NCI-H774 (cell line): ENCODE measurements at places on chromosomes 2 and 18.
A peak's percentile ranks its signal among the peaks of the same experiment; 100 is the strongest.

DNA sequence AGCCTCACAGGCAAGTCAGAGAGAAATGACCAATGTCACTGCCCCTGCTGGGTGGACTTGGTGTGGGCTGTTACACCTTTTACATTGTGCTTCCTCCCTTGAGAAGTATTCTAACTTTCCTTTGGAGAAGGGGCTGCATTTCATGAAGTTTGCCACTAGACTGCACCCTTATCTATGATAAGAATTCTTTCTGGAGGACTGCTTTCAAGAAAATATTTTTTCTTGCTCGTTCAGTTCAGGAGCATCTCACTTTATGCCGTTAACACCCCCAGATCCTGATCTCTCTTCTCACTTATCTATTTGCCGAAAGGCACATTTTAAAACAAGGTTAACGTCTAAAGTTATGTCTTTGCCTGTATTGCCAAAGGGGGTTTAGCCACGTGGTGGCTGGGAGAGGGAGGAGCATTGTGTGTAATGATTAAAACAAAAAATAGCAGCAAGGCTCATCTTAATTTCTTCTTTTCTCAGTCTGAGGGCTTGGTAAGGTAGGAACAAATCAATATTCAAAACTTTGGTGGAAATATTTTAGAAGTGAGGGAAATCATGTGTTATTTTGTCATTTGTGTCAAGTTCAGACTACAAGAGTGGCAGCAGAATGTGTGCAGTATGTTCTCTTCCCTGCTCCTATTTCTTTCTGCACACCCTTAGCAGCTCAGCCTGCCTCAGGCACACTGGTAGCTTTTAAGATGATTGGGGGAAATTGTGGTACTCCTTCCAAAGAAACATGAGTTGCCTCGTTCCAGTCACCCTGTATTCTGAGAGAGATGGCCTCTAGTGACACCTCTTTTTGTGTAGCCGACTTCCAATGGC lies 1.6 kb upstream of the IGFBP5 start:
- no peak for DNase-seq

- DNase-seq = peak; percentile 24
Measured at GRCh38 chr2:95305380-95306061, 8.4 kb downstream of the KCNIP3 start.

GRCh38 chr2:239152916-239153305 lies 247.9 kb downstream of the HDAC4 start:
- DNase-seq = no peak

- peak; percentile 69 for DNase-seq
Measured at GRCh38 chr2:176178038-176178756, 10.3 kb upstream of the HOXD1 start.

DNA sequence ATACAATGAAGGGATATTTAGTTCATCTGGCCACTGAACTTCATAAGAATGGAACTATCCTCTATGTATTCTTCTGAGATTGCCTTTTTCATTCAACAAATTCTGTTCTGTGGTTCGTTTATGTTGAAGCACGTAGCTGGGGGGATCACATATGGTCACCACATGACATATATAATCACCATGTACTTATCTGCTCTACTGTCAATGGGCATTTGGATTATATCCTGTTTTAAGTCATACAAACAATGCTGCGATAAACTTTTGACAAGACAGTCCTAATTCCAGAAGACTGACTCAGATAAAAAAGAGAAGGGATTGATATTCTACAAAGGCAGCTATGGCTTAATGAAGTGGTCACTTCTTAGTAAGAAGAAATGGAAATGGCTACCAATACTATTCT lies 116.0 kb upstream of the CCDC195 start:
- no peak for DNase-seq

- DNase-seq = no peak
Measured at GRCh38 chr18:55354795-55355194, 233.2 kb downstream of the TCF4 start.

- DNase-seq = no peak
Measured at GRCh38 chr2:193505620-193506019, 1310.9 kb upstream of the TMEFF2 start.

- DNase-seq = no peak
Measured at GRCh38 chr2:28326469-28326805, 66.2 kb upstream of the FOSL2 start.

GRCh38 chr2:65353927-65354326 lies 78.5 kb downstream of the SPRED2 start:
- DNase-seq = no peak

DNA sequence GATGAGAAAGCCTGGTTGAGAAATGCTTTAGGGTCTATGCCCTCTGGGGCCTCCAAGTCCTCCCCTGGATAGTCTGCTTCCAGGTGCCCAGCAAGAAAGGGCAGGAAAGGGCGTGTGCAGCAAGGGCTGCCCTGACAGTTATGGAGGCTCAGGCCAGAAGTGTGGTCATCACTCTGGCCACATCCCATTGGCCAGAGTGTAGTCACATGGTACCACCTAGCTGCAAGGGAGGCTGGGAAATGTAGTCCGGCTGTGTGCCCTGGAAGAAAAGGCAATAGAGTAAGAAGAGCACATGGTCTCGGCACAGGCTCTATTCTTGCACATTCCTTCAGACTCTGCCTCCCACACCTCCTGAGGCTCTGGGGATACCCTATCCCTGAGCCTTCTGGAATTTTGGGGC lies 35.7 kb downstream of the ODC1 start:
- DNase-seq = no peak

- no peak for DNase-seq
Measured at GRCh38 chr2:170651624-170652325, 63.4 kb upstream of the SP5 start.

GRCh38 chr2:101230541-101231001 lies 22.1 kb upstream of the CNOT11 start:
- DNase-seq = no peak

DNA sequence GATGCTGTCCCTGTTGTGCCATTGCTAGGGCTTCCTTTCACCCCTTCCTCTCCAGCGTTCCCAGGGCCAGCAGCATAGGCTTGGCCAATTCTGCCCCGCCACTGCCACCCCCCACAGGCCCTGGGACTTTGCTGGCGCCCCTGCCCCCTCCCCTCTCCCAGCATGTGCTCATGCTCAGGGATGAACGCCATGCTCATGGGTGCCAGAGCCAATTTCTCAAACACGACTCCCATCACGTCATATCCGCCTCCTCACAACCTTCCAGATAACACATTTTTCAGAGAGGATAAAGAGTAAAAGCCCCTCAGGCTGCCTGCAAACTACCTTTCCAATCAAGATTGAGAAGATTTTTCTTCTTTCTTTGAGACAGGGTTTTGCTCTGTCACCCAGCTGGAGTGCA lies 48.6 kb downstream of the DNMT3A start:
- no peak for DNase-seq

- DNase-seq = no peak
Measured at GRCh38 chr2:85324639-85325465, 2.9 kb downstream of the TGOLN2 start.

DNA sequence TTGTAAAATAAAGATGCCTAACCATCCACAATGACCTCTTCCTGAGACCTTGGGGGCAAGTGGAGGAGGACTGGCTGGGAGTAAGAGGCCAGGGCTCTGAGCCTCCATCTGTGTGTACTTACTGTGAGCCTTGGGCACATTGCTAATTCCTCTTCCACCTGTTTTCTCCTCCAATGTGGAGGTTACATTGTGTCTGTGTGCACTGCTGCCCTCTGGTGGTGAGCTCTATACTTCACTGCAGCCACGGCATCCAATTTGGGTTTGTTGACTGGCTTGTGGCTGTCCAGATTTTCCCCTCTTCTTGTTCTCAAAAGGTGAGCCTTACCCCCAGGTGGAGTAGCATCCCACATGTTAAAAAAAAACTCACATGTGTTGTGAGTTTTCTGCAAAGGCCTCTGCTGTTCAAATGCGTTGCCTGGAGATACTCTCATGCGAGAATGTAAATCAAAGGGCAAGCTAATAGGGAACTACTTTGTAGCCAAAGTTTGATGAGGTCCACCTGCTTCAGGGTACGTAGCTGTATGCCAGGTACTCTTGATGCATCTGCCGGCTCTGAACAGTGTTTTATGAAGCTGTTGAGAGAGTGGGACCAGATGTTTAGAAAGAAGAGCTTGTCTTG lies 80.8 kb downstream of the APOB start:
- peak; percentile 43 for DNase-seq

DNA sequence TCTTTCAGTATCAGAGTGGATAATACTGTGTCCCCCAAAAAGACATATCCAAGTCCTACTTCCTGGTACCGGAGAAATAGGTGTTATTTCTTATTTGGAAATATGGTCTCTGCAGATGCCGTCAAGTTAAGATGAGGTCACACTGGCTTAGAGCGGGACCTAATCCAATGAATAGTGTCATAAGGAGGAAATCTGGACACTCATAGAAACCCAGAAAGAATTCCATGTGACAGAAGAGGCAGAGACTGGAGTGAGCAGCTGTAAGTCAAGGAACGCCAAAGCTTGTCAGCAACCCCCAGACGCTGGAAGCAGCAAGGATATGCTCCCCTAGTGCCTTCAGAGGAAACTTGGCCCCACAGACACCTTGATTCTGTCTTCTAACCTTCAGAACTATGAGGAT lies 69.8 kb downstream of the CCBE1 start:
- no peak for DNase-seq

DNA sequence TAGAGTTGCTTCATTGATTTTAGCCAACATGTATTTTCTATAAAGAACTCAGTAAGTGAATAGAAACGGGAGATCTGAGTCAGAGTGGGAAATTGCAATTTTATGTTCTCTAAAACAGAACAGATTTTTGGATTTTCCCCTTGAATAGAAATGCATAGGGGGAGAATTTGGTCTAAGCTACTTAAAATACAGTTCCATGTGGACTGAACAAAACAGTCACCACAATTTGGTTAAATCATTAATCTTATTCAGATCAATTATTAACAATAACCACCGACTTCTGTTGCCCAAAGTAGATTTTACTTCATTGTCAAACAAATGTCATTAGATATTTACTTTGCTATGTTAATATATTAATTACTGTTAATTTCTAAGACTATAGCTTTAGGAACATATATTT lies 107.7 kb downstream of the SCG2 start:
- no peak for DNase-seq

GRCh38 chr2:43087413-43087812 lies 139.0 kb downstream of the ZFP36L2 start:
- no peak for DNase-seq

- no peak for DNase-seq
Measured at GRCh38 chr2:174023591-174024523, 58.7 kb upstream of the SP3 start.

GRCh38 chr2:127664065-127664894 lies 11.1 kb downstream of the LIMS2 start:
- no peak for DNase-seq

- no peak for DNase-seq
Measured at GRCh38 chr2:101328474-101329007, 20.0 kb upstream of the RNF149 start.

GRCh38 chr18:66005831-66006588 lies 255.2 kb downstream of the CDH7 start:
- DNase-seq = no peak

DNA sequence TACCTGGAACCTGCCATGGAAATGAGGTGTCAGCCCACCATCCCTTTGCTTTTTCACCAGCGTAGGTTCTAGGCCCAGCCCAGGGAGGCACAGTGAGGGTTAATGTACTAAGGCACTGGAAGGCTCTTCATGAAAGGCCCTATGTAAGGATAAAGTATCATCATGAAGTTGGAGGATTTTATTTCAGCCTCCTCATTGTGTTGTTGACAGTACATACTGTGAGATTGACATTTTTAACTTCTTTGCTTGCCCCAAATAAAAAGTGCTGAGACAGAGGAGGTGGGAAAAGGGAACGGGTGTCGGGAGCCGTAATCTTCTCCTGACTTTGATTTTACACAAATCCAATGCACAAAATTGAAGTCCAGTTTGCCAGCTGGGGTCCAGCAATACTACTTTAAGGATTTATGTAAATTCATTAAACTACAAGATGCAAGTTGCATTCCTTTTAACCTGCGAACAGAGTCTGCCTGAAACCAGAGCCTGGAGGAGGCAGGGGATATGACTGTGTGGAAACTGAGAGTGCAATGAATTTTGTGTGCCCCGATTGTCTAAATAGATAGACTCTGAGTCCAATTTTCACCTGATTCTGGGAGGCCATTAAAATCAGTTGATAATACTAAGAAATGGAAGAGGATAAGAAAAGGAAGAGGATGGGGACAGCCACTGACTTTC lies 5.4 kb upstream of the NCKAP5 start:
- DNase-seq = no peak

GRCh38 chr18:65750389-65751154 lies at the start of gene CDH7:
TSS of gene CDH7 (plus strand) at chr18:65751012. CDS start at chr18:65762843, 11,831 bp downstream.
- peak; percentile 81 for DNase-seq

- no peak for DNase-seq
Measured at GRCh38 chr2:157439824-157440186, 4.1 kb downstream of the CYTIP start.

DNA sequence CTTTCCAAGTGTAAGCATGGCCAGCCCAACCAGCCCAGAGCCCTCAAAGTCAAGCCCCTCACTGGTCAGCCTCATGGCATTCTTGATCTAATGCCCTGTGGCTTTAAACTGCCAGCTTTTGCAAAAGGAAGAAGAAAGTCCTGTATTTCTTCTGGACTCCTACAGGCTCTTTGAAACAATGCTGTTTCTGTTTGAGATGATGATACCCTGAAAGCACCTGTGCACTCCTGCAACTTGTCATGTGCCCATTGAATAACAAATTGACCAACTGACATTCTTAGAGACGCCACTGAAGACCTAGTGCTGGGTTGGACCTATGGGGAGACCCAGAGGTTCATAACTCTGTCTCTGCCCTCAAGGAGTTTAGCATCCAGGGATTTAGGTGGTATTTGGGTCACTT lies 82.0 kb upstream of the MSH2 start:
- DNase-seq = no peak

DNA sequence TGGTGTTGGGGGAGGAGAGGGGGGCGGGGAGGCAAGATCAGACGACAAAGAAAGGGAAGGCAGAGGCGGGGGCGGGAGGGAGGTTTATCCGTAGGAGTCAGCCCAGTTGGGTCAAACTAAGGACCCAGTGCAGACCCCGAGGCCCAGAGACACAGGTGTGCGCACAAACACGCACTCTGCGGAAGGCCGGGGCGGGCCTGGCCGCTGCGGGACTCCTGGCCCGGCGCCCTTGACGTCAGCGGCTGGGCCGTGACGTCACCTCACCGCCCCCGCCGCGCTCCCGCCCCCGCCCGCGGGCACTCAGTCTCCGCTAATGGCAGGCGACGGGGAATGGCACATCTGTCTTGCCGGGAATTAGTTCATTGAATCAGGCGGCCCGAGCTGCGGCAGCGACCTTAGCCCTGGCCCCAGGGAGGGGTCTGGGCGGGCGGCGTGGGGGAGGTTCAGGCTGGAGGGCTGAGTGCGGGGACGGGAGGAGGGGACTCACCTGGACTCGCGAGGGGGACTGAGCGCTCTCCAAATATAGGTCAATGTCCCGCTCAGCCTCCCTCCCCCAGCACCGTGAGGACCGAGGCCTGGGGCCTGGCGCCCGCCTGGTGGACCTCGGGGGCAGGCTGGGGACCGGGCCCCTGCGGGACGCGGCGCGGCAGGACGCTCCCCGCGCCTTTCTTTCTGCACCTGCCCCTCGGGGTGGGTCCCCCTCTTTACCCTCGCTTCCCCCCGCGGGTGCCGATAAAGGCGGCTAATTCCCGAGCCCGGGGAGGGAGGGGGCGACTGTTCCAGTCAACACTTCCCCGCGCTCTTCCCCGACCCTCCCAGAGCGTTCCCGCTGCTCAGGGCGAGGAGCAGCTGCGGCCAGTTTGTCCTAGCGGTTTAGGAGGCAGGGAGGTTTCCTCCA lies 15.5 kb upstream of the ECEL1 start:
- DNase-seq = peak; percentile 15

GRCh38 chr2:16395601-16396000 lies 270.0 kb downstream of the CYRIA start:
- no peak for DNase-seq
